NCI-H2227 treated with DMSO at 0.1 percent for 48 hours (cell line): ENCODE measurements at places on chromosomes 5 and 9.
A peak's percentile ranks its signal among the peaks of the same experiment; 100 is the strongest.

- no peak for DNase-seq
These were observed 15.3 kb downstream of the MYMK start for GRCh38 chr9:133509179-133510083.

- no peak for DNase-seq
These were observed 85.2 kb upstream of the HTR4 start for GRCh38 chr5:148739524-148739923.

GRCh38 chr5:91212714-91213092 is 170.4 kb downstream of the ARRDC3 start:
- no peak for DNase-seq

DNA sequence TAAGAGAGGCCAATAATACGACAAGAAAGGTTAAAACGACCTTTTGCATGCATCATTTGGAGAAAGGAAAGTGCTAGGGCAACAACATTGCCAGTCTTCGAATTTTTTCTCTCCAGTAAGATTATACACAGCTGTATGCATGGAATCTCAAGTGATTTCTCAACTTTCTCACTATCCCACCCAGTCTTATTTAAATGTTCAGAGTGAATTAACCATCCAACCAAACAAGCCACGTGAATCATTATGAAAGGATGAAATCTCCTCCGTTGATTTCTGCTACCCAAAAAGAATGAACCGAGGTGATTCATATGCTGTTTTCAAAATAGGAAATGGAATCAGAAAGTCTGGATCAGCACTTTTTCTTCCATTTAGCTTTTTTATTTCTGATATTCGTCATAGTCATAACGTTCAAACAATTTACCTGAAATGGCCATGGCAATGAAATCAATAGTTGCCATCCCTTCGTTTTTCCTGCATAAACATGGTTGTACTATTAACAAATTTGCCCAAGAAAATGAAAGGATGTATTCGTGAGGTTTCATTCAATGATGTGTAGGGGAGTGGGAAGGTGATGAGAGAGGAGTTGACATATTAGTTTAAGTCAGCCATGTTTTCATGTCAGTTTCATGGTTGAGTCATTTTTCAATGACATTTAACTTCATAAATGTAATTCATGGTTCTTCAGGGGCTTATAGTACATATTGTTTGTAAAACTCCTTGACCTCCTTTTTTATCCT is 170.9 kb upstream of the WWC1 start:
- no peak for DNase-seq

- no peak for DNase-seq
These were observed 93.2 kb downstream of the MYO10 start for GRCh38 chr5:16842896-16843295.

GRCh38 chr5:56339732-56340131 is 106.6 kb upstream of the ANKRD55 start:
- DNase-seq, result no peak

GRCh38 chr5:92544036-92544435 is 1037.0 kb downstream of the NR2F1-AS1 start:
- DNase-seq, result no peak

DNA sequence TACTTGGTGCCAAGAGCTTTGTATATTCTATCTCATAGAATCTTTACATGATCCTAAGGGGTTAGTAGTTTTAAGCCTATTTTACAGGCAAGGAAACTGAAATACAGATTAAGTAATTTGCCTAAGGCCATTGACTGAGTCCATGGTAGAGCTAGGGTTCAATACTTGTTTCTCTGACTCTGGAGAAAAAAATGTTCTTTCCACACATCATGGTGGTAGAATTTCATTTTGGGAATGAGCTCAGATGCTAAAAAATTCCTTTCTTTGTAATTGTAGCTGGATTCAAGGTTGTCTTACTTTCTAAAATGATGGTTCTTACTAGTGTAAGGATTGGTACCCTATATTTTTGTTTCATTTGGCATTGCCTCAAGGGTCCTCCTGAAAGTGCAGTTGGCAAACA is 86.0 kb downstream of the ANKRD55 start:
- DNase-seq, result no peak

- peak; percentile 2 for DNase-seq
These were observed 711.0 kb downstream of the TLE4 start for GRCh38 chr9:80282766-80283165.

DNA sequence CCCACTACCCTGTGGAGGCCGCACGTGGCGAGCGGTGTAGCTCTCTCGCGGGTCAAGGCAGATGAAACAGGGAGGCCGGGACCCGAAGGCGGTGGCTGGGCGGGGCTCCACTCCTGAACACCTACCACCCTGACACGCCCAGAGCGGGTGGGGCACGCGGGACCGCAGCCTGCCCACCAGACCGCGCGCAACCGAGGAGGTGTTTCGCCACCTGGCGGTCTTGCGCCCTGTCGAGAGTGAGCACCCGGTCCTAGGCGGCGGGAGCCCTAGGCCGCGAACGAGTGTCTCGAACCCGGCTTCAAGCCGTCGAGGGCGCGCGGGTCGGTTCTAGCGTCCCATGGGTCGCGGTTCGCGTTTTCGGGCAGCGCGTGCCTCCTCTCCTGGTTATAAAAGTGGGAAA is 2.2 kb upstream of the EXOSC3 start:
- no peak for DNase-seq

GRCh38 chr5:90548069-90548593 is 10.5 kb upstream of the ADGRV1 start:
- no peak for DNase-seq

DNA sequence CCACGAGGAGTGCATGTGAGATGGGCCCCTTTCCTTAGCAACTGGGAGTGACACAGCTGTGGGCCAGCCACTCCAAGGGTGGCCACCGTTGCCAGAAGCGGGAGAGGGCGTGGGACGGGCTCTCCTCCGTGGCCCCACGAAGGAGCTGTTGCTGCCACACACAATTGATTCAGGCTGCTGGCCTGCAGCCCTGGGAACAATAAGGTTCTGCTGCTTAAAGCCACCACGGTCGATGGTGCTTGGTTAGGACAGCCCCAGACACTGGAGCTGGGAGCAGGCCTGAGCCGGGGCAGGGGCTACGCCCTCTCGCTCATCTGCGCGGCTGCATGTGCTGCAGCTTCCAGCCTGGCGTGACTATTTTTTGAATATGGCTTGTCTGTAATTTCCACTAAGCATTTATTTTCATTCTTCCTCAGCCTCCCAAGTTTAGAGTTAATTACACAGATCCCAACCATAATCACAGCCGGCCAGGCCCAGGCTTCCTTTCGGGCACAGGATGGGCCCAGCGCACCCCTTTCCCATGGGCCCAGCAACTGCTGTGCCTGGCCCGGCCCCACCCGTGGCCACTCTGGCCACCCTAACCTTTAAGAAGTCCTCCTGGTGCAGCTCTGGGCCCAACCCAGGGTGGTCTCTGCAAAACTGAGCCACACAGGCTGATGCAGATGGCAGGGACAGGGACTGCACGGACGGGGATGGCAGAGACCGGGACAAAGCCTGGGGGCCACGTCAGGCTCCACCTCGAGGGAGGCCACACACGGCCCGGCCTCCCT is 49.7 kb downstream of the VAV2 start:
- no peak for DNase-seq

DNA sequence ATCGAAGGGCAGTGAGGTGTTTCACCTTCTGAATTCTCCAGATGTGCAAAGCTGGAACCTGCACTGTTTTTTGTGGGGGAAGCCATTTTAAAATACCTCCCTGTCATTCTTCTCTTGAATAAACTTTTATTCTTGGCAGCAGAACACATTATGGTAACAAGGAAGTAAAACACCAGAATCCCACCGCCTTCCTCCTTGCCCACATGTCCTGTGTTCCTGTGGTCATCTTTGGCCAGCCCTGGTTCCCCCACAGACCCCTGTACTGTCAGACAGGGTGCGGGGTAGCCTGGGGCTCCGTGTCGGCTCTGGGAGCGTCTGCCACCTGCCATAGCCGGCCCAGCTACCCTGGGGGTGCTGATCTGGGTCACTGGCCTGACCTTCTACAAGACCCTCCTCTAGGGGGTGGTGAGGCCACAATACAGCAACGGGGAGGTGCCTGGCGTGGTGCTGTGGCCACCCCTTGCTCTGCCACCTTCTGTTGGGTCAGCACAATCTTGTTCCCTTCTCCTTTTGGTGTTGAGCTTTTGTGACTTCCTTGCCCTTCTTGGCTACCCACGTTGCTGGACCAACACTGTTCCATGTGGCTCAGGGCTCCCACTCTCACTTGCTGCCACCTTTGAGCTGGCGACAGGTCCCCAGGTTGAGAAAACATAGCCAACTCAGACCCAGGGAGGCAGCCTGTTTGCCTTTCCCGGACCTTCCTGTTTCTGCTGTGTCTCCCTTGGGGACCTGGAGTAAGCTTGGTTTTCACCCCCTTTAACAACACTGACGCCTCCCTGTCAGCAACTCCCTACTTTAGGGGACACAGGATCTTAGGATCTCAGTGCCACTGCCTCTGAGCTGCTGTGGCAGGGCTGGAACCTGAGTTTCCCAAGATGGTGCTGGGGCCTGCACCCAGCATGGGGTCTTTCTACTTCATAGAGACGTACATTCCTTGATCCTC is 4.8 kb downstream of the WNK2 start:
- no peak for DNase-seq

DNA sequence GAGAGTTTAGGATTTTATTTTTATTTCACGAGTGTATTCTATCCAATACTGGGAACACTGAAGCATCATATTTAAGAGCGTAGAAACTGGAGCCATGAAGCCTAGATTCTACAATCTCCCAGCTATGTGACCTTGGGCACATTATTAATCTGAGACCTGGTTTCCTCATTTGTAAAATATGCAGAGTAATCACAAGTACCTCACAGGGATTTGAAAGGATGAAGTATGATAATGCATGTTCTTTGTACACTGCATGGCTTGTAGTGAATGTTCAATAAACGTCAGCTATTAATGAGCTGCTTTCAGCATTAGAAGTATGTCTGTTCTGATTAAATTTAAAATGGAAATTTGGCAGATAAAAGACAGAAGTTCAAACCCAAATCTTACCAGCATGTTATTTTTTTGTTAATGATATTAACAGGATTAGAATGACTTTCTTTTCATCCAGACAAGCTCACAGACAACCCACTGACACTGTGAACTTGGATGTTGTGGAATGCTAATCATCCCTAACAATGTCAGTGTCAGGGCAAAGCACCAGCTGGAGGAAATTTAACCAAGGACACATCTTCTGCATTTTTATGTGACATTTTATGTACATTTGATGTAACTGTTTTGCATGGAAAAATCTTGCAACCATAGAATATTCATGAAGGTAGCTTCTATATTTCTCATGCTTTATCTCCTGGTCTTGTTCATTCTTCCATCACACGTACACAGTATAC is 27.1 kb upstream of the CTXN3 start:
- DNase-seq, result no peak

DNA sequence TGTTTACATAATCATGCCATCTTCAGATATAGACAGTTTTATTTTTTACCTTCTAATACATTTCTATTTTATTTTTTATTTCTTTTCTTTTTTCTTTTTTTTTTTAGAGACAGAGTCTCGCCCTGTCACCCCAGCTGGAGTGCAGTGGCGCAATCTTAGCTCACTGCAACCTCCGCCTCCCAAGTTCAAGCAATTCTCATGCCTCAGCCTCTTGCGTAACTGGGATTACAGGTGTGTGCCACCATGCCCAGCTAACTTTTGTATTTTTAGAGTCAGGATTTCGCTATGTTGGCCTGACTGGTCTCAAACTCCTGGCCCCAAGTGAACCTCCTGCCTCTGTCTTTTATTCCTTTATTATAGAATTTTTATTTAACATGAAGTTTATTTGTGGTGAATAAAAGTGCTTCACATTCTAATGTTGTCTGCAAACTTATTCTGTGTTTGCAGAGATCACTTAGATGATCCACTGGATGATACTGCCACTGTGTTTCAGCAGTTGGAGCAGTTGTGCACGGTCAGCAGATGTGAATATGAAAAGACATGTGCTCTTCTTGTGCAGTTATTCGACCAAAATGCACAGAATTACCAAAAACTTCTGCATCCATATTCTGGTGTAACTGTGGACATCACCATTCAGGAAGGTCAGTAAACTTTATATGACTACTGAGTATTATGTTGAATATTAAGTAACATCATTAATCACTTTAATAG is 62.2 kb downstream of the RANBP17 start:
- DNase-seq, result no peak
